ENCODE measurements at places on chromosomes 2 and 18. TPM values are rescaled to one million over a fixed set of nuclear protein-coding genes. Genes with fewer than 3 reads are reported as not detected.
A peak's percentile ranks its signal among the peaks of the same experiment; 100 is the strongest.

DNA sequence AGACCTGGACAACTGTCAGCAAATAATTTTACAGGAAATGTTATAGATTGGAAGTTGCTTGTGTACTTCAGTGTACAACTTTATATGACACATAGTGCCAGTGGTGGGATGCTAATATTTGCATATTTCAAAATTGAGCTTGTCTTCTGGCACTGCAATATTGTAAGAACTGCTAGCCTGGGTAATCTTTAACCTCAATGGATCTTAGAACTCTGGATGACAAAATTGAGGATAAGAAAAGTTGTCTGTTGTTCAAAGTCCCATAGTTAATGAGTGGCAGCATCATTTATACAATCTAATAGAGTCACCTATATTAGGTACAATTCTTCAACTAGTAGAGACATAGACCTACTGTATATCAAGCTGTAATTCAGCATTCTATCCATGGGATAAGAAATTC, 110.3 kb downstream of the MEIS1 start:
- DNase-seq = no peak

- no peak for DNase-seq
Measured at GRCh38 chr2:1593371-1594122, 150.8 kb downstream of the PXDN start.

- DNase-seq = no peak
Measured at GRCh38 chr2:20428717-20429490, 18.0 kb upstream of the RHOB start.

GRCh38 chr2:39424951-39425350, 12.1 kb downstream of the MAP4K3 start:
- no peak for DNase-seq

GRCh38 chr2:134407154-134407890, 153.4 kb downstream of the MGAT5 start:
- no peak for DNase-seq

GRCh38 chr18:49849331-49850217, 36.2 kb upstream of the ACAA2 start:
- DNase-seq = no peak

DNA sequence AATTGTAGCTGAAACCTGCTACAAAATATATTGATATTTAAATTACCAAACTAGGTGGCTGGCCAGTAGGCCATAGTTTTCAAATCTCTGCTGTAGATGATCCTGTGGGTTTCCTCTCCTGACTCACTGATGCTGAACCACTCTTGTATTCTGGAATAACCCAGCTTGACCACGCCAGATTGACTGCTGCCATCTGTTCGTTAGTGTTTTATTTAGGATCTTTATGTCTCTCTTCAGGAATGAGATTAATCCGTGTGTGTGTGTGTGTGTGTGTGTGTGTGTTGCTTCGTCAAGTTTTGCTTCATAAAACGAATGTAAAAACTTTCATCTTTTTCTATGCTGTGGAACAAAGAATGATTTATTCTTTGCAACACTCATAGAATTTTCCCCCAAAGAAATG, 187.1 kb downstream of the DYSF start:
- no peak for DNase-seq

DNA sequence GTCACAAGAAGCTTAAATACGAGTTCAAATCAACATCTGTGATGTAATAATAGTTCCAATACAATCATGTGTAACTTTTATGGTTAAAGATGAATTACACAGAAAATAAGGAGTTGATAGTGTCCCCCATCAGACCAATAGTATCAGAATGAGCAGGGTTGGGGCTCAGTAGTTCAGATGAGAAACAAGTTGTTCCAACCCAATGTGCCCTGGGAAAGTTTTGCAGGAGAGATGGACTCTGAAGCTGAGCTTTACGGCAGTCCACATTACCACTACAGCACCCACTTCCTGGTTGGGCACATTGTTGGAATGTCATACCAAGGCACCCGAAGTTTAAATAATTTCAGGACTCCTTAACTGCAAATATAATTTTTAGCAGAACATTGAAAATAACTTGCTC, 12.1 kb upstream of the CXCR4 start:
- DNase-seq = no peak

DNA sequence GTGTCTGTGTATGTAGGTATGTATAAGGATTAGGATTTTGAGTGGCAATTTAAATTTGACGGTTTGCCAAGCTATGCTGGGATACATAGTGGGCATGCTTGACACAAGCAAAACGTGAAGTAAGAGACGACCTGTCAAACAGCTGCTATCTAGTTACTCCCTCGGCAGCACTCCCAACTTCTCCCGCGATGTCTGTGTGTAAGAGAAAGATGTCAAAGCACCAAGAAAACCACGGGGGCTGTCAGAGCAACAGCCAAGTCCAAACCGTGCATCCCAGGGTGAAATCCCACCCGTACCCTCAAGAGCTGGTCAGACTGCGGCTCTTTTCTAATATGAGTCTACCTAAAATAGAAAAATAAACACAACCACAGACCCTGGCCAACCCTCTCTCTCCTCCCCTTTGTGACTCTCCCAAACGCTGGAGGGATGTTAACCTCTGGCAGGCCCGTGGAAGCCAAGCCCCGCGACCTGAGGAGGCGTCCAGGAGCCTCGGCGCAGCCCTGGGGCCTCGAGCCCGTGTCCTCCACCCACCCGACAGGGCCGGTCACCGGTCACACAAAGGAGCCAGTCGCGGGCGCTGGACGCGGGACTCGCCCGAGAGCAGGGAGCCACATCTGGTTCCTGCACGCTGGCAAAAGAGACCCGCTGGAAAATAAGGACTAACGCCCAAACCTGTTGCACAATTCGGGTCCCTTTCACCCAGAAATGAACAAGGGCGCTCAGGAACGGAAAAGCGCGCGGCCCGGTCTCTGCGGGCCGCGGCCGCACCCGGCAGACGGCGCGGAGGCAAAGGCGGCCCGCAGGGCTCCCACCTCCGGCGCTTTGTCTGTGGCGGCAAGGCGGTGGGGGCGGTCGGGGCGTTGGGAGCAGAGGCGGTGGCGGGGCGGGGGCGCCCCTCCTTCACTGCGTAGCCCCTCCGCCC, 925 bp downstream of the SESTD1 start:
- DNase-seq = peak; percentile 75

Gene KCNE4
- total RNA-seq = 2.5 TPM

Gene EGR4
- total RNA-seq = 1.2 TPM

Gene SERPINB12
- 15.5 TPM for total RNA-seq
